ENCODE measurements at places on chromosomes 7 and 10.

GRCh38 chr10:111316722-111317212, 239.9 kb downstream of the ADRA2A start:
- no peak for DNase-seq

DNA sequence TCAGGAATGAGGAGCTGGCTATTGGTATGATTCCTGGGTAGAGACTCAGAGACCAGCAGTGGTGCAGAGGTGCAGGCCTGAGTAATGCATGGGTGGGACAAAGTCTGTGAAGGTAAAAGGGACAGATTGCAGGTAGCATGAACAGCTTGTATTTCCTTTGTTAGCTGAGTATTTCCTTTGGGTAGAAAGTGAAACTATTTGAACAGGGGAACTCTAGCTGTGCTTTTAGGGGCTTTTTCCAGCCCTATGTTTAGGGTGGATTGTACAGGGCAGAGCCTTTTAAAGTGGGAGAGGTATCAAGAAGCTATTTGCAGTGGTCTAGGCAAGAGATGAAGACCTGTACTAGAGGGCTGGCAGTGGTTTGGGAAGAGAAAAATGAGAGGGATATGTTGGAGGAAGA, 739.9 kb downstream of the REEP3 start:
- no peak for DNase-seq

GRCh38 chr10:1698185-1698584, 39.1 kb downstream of the ADARB2 start:
- no peak for DNase-seq

GRCh38 chr7:147014286-147014955, 897.8 kb downstream of the CNTNAP2 start:
- DNase-seq, result no peak

- DNase-seq, result no peak
These were observed 28.4 kb upstream of the ZNF273 start for GRCh38 chr7:64874562-64875250.

GRCh38 chr10:128511284-128511683, 385.1 kb upstream of the MKI67 start:
- DNase-seq, result no peak

DNA sequence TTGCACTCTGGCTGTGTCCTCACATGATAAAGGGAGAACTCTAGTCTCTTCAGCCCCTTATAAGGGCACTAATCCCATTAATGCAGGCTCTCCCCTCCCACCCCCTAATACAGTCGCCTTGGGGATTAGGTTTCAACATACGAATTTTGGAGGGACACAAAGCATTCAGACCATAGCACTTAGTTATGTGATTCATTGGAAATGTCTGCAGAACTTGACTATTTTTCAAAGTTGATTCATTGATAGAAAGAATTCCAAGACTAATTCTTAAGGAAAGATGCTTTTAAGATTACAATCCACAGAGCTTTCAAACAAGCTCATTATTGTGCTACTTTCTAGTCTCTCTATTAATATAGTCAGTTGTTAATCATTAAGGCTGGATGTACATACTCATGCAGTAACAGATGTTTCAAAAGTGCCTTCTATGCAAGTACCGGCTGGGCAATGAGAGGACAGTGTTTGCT, 85.3 kb upstream of the RPA3 start:
- no peak for DNase-seq

DNA sequence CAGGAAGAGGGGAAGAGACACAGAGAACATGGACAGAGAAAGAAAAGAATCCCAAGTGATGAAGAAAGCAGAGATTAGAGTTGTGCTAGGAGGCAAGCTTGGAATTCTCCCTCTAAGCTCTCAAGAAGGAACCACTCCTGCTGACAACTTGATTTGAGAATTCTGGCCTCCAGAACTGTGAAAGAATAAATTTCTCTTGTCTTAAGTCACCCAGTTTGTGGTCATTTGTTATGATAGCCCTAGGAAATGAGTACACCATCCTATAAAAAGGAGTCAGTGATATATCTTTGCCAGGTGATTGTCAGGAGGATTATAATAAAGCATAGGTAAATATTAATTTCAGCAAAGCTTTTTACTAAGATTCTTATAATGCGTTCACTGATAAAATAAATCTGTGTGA, 82.7 kb upstream of the TFEC start:
- DNase-seq, result no peak

GRCh38 chr7:43648473-43649406, 65.8 kb downstream of the STK17A start:
- DNase-seq, result no peak

GRCh38 chr7:75870557-75871161, 8.2 kb upstream of the RHBDD2 start:
- no peak for DNase-seq
